ENCODE measurements at places on chromosomes 2 and 18. TPM values are rescaled to one million over a fixed set of nuclear protein-coding genes. Genes with fewer than 3 reads are reported as not detected.

CCDC68 gene
- total RNA-seq: 5.8 TPM

UGT1A7 gene
- total RNA-seq: 6.0 TPM

CRACDL gene
- 0.54 TPM for total RNA-seq

CDKL4 gene
- not detected for total RNA-seq

VAMP5 gene
- total RNA-seq: 0.15 TPM

GPR39 gene
- 8.5 TPM for total RNA-seq

NT5DC4 gene
- not detected for total RNA-seq
